Skeletal muscle tissue (tissue), 5 donors: ENCODE measurements at places on chromosomes 3 and 15. TPM values are rescaled to one million over a fixed set of nuclear protein-coding genes. Genes with fewer than 3 reads are reported as not detected.

Gene PLAAT1
- 14.6 TPM for total RNA-seq

Gene LRRIQ4
- total RNA-seq: not detected

Gene ROPN1B
- not detected for total RNA-seq

Gene DGKG
- 2.6 TPM for total RNA-seq

Gene GUCA1C
- total RNA-seq: not detected

Gene GPR149
- not detected for total RNA-seq

Gene MEIS2
- total RNA-seq: 4.2 TPM

Gene FBXO22
- 9.9 TPM for total RNA-seq

Gene MAGEL2
- total RNA-seq: 9.9 TPM

Gene DNAJC17
- total RNA-seq: 10.4 TPM

Gene AMOTL2
- 56.9 TPM for total RNA-seq

Gene FSIP1
- total RNA-seq: 3.7 TPM

Gene TRH
- total RNA-seq: 0.52 TPM

Gene AMIGO3
- under 0.01 TPM for total RNA-seq

Gene CNTN6
- 2.1 TPM for total RNA-seq

Gene HESX1
- total RNA-seq: not detected

Gene INTS14
- 24.5 TPM for total RNA-seq

Gene RARB
- total RNA-seq: 20.9 TPM

Gene SLCO2A1
- 0.52 TPM for total RNA-seq

Gene LEKR1
- 0.52 TPM for total RNA-seq

Gene IGSF11
- total RNA-seq: 2.6 TPM

Gene MAP6D1
- 14.1 TPM for total RNA-seq

Gene AQP9
- total RNA-seq: 2.1 TPM

Gene VPS33B
- 3.1 TPM for total RNA-seq

Gene CAMK2N2
- total RNA-seq: not detected

Gene COPS2
- 40.7 TPM for total RNA-seq

Gene TMEM207
- total RNA-seq: not detected

Gene ZBTB38
- 29.7 TPM for total RNA-seq

Gene PIERCE2
- total RNA-seq: 0.52 TPM

Gene MUC4
- total RNA-seq: 0.52 TPM

Gene RNU5B-1
- total RNA-seq: not detected

Gene PIF1
- 2.1 TPM for total RNA-seq

Gene CYP1A2
- total RNA-seq: not detected

Gene PIGZ
- total RNA-seq: 1.0 TPM

Gene NME9
- not detected for total RNA-seq

Gene ARID3B
- 2.1 TPM for total RNA-seq

Gene ITIH4
- total RNA-seq: 4.2 TPM

Gene CPLX3
- not detected for total RNA-seq

Gene EPHB1
- total RNA-seq: 5.7 TPM

Gene EFCAB12
- total RNA-seq: not detected

Gene CD96
- total RNA-seq: under 0.01 TPM

Gene BSN
- total RNA-seq: under 0.01 TPM

Gene KY
- 61.6 TPM for total RNA-seq

Gene TGFBR2
- total RNA-seq: 44.9 TPM

Gene THSD4
- 15.7 TPM for total RNA-seq

Gene IQCH
- total RNA-seq: 3.1 TPM

Gene BCHE
- total RNA-seq: 42.3 TPM
